Stimulated activated CD4-positive, alpha-beta T cell treated with anti-CD3 and anti-CD28 coated beads, TNF-alpha, amount 100 ng/mL, for 48 hours (primary cell): ENCODE measurements at places on chromosomes 1 and 21.

DNA sequence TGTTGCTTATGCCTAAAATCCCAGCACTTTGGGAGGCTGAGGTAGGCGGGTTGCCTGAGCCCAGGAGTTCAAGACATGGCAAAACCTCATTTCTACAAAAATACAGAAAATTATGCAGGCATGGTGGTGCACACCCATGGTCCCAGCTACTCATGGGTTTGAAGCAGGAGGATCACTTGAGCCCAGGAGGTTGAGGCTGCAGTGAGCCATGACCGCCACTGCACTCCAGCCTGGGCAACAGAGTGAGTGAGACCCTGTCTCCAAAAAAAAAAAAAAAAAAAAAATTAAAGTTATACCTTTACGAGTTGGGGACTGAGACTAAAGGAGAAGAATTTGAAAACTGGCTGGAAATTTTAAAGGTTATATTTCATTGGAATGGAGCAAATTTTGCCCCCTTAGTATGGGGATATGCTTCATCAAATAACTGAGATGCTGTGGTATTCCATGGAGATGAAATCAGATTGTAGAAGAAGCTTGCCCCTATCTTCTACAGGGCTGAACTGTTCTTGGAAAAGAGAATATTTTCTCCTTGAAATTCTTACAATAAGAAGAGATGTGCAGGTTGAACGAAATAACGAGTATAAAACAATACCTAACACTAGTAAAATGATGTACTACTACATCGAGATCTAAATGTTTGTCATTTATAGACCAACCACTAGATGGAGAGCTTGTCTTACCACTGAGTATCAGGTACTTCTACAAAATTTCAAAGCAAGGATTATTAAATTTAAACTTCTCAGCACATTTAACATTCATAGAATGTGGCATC lies 34.9 kb upstream of the SCYL3 start:
- DNase-seq: no peak

DNA sequence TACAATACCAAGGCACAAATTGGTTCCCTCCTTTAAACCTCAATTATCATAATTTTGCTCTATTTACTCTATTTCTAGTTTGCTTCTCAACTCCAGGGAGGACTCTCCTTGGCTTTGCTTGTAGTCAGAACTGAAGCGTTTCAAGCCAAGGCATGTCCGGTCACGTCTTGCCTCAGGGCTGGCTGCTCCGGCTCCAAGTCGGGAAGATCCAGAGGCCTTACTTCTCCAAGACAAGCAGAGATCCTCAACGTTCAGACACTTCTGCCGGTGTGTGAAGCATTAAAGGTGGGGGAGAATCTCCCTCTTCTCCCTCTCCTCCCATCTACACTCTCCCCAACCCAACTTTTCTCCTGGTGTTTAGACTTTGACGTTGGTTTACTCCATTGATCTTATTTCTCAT lies 7.2 kb upstream of the HHAT start:
- no peak for DNase-seq

GRCh38 chr1:47578026-47578720 lies 140.3 kb downstream of the FOXD2 start:
- no peak for DNase-seq

GRCh38 chr1:56070601-56071000 lies 508.8 kb downstream of the PLPP3 start:
- no peak for DNase-seq

- no peak for DNase-seq
These were observed 34.8 kb downstream of the ADAM30 start for GRCh38 chr1:119861547-119861946.

GRCh38 chr1:205581321-205581980 lies 50.4 kb downstream of the ELK4 start:
- no peak for DNase-seq

GRCh38 chr1:107548276-107548675 lies 407.4 kb downstream of the NTNG1 start:
- DNase-seq: no peak
